ENCODE measurements at places on chromosomes 4 and X. TPM values are rescaled to one million over a fixed set of nuclear protein-coding genes. Genes with fewer than 3 reads are reported as not detected.

- H3K4me3 ChIP-seq = no peak overlapping the region
- H3K36me3 ChIP-seq = no peaks in the 10 kb centered on the region
- peaks cover 11% of the 10 kb centered on the region for H3K27me3 ChIP-seq
Observed at GRCh38 chr4:6046526-6047129, 28.4 kb upstream of the C4orf50 start.

DNA sequence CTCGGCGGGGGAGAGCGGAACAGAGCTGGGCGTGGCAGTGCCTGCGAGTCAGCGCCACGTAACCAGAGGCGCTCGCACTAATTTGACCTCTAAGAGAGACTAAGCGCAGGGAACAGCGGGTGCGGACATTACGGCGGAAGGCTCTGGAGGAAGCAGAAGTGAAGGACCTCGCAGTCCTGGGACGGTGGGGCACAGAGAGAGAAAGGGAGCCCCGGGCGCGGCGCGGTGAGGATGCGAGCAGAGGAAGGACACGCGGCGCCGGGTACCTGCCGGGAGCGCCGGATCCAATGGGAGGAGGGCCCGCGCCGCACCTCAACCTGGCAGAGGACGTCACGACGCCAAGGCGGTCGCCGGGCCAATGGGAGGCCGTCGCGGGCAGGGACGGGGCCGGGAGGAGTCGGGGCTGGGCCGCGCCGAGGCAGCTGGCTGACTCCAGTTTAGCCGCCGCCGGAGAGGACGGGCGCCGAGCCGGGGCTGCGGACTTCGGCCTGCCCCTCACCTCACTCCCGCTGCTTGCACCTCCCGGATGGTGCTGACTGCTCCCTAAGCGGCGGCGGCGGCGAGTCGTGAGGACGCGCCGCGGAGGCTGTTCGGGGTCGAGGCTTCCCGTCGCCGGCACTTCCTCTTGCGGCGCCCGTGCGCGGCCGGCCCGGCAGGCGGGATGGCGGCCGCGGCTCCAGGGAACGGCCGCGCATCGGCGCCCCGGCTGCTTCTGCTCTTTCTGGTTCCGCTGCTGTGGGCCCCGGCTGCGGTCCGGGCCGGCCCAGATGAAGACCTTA, at the start of gene TMEM165:
Gene TMEM165 (plus strand): TSS at position 429 of the 779 bp plus-strand sequence. CDS start 233 bp downstream, at position 662.
- no peaks in the 10 kb centered on the region for H3K27me3 ChIP-seq
- peaks cover 37% of the 10 kb centered on the region for H3K4me1 ChIP-seq
- DNase-seq = peak; percentile 95
- peak within 1 kb of the TSS; percentile 96 for H3K4me3 ChIP-seq

GRCh38 chrX:9318766-9319165, 146.1 kb upstream of the TBL1X start:
- H3K4me1 ChIP-seq = no peaks in the 10 kb centered on the region
- no peak overlapping the region for H3K4me3 ChIP-seq
- no peaks in the 10 kb centered on the region for H3K36me3 ChIP-seq
- no peaks in the 10 kb centered on the region for H3K27me3 ChIP-seq
- DNase-seq = no peak

- no peaks in the 10 kb centered on the region for H3K4me1 ChIP-seq
- H3K4me3 ChIP-seq = no peak overlapping the region
- peak; percentile 68 for DNase-seq
- peaks cover 12% of the 10 kb centered on the region for H3K27me3 ChIP-seq
Observed at GRCh38 chr4:152032722-152033131, 271.9 kb upstream of the GATB start.

DNA sequence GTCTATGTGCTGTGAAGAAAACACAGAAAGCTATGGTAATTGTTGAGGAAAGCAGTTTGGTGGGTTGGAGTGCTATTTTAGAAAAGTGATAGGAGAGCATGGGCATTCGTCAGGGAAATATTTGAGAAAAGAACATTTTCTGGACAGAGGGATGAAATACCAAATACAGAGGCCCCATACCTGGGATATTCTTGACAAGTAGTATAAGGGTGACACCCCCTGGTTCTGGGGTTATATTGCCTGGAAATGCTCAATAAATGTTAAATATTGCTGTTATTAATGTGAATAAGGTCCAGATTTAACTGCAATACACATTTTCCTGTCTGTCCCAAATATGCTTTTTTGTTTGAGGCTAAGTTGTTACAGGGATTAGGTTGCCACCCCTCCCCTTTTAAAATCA, 42.9 kb downstream of the WWC2 start:
- no peak for DNase-seq
- H3K27me3 ChIP-seq = no peaks in the 10 kb centered on the region
- peak overlapping the region; percentile 44 for H3K4me3 ChIP-seq

GLOD5 gene
- total RNA-seq = not detected

DNA sequence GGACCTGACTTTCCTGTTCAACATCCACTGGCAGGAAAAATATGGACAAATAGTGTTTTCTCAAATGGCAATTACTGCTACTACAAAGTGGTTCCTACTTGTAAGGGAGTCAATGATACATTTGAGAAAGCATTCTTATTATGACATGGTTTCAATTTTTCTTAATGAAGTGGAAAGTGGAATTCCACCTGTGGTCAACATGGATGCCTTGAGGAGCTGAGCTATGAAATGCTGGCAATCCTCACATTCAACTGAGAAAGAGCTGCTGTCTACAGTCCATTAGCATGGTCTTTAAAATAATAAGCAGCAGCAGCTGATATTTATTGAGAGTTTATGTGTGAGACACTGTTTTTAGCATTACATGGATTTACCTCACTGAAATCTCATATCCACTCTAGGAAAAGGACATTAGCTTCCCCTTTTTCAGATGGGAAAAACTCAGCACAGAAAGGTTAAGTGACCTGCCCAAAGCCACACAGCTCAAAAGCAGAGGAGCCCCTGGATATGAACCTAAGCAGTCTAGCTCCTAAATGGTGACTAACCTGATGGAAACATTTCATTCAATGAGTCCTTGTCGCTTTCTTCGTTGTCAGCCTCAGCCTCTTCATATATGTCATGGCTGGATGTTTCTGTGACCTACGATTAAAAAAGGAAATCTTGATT, 29.2 kb downstream of the MAP7D3 start:
- H3K27me3 ChIP-seq = no peaks in the 10 kb centered on the region
- peaks cover 54% of the 10 kb centered on the region for H3K36me3 ChIP-seq
- no peak overlapping the region for H3K4me3 ChIP-seq
- peaks cover 9% of the 10 kb centered on the region for H3K4me1 ChIP-seq

- no peak overlapping the region for H3K4me3 ChIP-seq
- H3K27me3 ChIP-seq = no peaks in the 10 kb centered on the region
- H3K36me3 ChIP-seq = peaks cover 42% of the 10 kb centered on the region
Observed at GRCh38 chr4:82450966-82451755, 20.8 kb downstream of the ENOPH1 start.

DNA sequence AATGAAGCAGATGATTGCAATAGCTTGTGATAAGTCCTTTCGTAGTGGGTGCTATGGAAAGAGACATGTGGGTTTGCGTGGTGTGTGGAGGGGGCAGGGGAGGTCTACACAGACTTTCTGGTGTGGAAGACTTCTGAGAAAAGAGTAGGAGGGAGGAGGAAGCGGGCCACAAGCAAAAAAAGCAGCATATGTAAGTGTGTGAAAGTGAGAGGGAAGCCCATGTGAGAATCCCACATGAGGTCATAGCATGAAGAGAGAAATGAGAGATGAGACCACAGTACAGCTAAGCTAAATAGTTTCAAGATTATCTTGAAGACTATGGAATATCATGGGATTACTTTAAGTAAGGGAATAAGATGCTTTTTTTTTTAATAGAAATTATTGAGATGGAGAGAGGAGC, 2039.9 kb upstream of the TENM3 start:
- H3K27ac ChIP-seq = no peak overlapping the region
- no peaks in the 10 kb centered on the region for H3K27me3 ChIP-seq
- no peak for DNase-seq

PDCL2 gene
- total RNA-seq = not detected

GRCh38 chr4:182778222-182778982, 138.8 kb downstream of the DCTD start:
- H3K27me3 ChIP-seq = no peaks in the 10 kb centered on the region
- peaks cover 10% of the 10 kb centered on the region for H3K36me3 ChIP-seq
- H3K4me1 ChIP-seq = no peaks in the 10 kb centered on the region

- peaks cover 73% of the 10 kb centered on the region for H3K4me1 ChIP-seq
- peak overlapping the region; percentile 73 for H3K27ac ChIP-seq
- H3K36me3 ChIP-seq = peaks cover 3% of the 10 kb centered on the region
- H3K27me3 ChIP-seq = no peaks in the 10 kb centered on the region
- DNase-seq = no peak
- H3K4me3 ChIP-seq = no peak overlapping the region
Observed at GRCh38 chr4:158006990-158007389, 165.8 kb downstream of the GASK1B start.

DNA sequence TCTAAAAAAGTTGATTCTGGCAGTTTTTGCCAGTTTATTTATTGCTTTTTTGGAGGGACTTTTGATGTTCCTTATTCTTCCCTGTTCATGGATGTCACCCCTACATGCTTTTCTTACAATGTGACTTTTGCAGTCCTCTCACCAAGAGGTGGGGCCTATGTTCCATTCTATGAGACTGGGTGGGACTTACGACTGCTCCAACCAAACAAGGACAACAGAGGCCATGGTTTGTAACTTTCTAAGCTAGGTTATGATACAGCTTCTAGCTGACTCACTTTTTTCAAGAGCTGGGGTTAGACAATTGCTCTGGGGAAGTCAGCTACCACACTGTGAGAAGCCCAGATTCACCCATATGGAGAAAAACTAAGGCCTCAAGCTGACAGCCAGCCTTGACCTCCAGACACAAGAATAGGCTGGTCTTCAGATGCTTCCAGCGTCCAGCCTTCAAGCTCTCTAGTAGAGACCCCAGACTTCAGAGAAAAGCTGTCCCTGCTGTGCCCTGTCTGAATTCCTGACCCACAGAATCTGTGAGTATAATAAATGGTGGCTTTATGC, 39.5 kb downstream of the ENOPH1 start:
- H3K36me3 ChIP-seq = peaks cover 7% of the 10 kb centered on the region
- no peak overlapping the region for H3K27ac ChIP-seq
- DNase-seq = peak; percentile 25
- no peaks in the 10 kb centered on the region for H3K4me1 ChIP-seq

- H3K4me3 ChIP-seq = peak overlapping the region; percentile 32
- no peak for DNase-seq
- H3K27me3 ChIP-seq = no peaks in the 10 kb centered on the region
- H3K4me1 ChIP-seq = no peaks in the 10 kb centered on the region
- H3K36me3 ChIP-seq = no peaks in the 10 kb centered on the region
Observed at GRCh38 chrX:98380106-98380505, 1496.4 kb downstream of the RPA4 start.

DNA sequence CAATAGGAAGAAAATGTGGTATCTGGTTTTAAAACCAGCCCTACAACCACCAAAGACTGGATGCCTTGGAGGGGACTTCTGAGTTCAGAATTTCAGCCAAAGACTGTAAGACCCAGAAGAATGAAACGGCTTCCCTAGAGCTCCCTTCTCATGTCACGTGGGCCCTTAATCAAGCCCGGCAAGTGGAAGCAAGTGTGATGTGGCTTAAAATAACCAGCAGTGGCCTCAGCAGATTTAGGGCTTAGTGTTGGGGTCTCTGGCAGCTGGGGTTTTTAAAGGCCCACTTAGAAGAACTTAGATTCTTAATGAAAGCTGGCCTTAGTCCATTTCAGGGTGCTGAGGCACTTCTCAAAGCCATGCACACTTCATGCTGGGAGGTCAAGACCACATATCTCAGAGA, 111.2 kb upstream of the TBC1D9 start:
- H3K36me3 ChIP-seq = peaks cover 36% of the 10 kb centered on the region
- peaks cover 20% of the 10 kb centered on the region for H3K4me1 ChIP-seq
- H3K4me3 ChIP-seq = no peak overlapping the region

DNA sequence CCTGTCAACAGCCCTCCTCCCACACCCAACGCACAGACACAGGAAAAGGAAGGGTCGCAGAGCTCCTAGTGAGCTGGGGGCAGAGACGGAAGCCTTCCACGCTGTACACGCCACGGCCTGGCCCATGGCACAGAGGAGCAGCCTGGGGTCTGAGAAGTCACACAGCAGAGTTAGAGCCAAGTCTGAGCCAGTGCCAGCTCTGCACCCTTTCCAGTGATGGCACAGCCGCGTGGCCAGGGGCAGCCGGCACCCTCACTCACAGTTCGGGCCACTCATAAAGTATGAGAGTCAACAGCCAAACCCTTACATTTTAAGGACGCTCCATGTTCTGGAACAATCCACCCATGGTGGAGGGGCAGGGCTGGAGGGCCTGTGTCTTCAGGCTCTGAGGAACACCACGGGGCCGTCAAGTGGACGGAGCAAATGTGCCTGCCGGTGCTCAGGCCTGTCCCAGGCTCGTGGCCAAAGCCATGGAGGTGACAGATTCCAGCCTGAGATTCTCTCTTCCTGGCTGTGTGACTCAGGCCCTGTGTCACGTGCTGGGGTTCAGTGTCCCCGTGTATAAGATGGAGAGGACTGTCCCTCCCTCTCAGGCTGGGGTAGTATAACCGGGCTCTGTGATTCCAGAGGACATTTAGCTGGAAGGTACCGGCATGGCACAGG, 91.2 kb downstream of the ABLIM2 start:
- peaks cover 3% of the 10 kb centered on the region for H3K36me3 ChIP-seq
- H3K27me3 ChIP-seq = peaks cover 10% of the 10 kb centered on the region
- H3K27ac ChIP-seq = no peak overlapping the region
- no peak for DNase-seq

DNA sequence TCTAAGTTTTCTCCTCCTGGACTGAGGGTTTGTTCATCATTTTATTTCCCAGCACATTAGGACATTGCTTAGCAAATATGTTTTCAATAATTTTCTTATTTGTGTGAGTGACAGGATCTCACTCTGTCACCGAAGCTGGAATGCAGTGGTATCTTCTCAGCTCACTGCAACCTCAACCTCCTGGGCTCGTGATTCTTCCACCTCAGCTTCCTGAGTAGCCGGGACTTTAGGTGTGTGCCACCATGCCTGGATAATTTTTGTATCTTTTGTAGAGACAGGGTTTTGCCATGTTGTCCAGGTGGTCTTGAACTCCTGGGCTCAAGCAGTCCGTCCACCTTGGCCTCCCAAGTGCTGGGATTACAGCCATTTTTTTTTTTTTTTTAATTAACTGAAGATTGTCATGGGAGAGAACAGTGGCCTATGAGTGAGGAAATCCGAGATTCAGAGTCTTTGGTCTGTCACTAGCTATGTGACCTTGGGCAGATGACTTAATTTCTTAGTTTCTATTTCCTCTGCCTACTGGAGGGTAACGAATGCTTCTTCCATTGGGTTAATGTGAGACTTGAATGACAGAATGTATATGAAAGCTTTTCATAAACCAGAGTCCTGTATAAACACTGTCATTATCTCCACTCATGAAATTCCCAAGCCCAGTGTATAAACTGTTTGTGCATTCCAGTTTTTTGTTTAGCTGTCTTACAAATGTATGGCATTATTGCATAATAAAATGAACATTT, 23.9 kb downstream of the MOB1B start:
- H3K27me3 ChIP-seq = no peaks in the 10 kb centered on the region
- H3K36me3 ChIP-seq = no peaks in the 10 kb centered on the region
- H3K4me3 ChIP-seq = no peak overlapping the region
- H3K27ac ChIP-seq = no peak overlapping the region
- peaks cover 38% of the 10 kb centered on the region for H3K4me1 ChIP-seq

All from osteocyte (in vitro differentiated cells).